NB4 (cell line): ENCODE measurements at places on chromosomes 13 and 19.

DNA sequence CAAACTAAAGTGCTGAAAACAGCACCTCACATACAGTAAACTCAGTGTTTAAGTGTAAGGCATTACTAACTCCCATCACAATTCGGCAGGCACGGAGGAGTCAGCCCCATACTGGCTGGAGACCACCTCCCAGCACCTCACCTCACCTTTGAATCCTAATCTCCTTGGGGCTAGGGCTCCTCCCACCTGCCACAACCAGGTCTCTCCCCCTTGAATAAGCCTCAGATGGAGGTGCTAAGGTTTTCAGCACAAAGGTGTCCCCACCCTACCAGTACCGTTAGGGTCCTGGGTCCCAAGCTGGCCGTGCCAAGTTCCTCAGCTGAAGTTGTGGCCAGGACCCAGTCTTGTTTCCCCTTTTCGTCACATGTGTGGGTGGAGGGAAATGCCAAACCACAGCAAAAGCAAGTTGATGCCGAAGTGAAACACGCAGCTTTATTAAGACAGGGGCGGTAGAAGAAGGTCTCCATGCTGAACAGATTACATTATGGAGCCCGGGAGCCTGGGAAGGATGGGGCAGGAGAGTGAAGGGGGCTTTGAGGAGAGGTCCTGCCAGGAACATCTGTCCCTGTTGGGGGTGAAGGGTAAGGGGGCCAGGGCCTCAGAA lies at the start of gene IGFLR1:
IGFLR1 (minus strand) TSS at position 332 of the 604 bp plus-strand sequence. CDS start 1,272 bp downstream, outside the sequence.
- peak; percentile 81 for DNase-seq

GRCh38 chr19:18009412-18010066 lies 1.6 kb downstream of the ARRDC2 start:
- peak; percentile 44 for DNase-seq

GRCh38 chr13:67619995-67620380 lies 389.9 kb upstream of the PCDH9 start:
- no peak for DNase-seq

GRCh38 chr19:16899566-16900075 lies 10.8 kb downstream of the F2RL3 start:
- DNase-seq, result peak; percentile 78

DNA sequence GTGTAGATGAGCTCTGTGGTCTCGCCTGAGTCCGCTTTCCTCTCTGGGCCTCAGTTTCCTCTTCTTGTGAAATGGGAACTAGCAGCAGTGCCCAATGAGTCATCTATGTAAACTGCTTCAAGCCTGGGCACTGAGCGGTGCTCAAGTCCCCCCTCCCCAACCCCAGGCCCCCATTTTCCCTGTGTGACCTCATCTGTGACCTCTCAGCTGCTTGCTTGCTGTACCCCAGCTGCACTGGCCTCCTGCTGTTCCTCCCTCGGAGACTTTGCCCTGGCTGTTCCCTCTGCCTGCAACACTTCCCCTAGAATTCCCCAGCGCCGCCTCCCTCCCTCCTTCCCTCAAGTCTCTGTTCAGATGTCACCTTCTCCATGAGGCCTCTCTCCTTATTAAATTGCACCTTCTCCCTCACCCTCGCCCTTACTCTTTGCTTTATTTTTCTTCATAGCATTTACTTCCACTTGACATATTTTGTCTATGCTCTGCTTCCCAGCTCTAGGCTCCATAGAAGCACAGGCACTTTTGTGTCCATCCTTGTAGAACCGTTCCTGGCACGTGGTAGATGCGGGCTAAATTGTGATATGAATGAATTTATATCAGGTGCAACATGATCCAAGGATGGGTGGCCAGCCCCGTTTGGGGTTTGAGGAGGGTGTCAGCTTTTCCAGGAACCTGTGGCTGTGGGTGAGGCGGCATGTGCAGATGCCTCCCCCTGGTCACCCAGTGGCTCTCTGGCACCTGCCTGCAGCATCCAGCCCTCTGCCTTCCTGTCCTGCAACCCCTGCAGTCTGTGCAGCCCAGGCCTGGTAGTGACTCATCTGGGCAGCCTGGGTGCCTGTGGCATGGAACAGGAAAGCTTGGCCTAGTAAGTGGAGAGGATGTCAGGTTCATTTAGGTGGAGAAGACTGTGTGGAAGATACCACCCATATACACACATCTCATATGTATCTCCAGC lies 26.3 kb downstream of the SIPA1L3 start:
- peak; percentile 71 for DNase-seq

DNA sequence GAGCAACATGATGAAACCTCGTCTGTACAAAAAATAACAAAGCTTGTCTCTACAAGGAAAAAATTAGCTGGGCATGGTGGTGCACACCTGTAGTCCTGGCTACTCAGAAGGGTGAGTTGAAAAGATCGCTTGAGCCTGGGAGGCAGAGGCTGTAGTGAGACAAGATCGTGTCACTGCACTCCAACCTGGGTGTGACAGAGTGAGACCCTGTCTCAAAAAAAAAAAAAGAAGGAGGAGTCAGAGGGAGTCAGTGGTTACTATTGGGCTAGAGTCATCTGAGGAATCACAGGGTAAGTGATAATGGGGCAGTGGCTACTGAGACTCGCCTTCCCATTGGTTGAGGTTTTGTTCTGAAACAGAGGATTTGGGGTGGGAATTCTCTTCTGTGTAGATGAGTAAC lies 1.9 kb upstream of the GPI start:
- DNase-seq, result no peak

DNA sequence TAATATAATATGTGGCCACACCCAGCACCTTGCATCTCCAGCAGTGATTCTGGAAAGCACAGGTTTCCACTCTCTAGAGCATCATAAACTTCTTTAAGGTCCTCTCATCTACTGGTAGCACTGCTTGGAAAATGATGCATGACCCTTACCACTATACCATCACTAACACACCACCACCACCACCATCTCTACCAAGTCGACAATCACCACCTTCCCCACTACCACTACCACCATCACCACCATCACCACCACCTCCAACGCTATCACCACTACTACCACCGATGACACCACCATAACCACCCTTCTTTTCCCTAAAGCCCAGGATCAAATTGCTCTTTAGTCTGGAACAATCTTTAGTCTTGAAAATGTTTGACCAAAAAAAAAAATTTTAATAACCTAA lies 390.4 kb downstream of the SUCLA2 start:
- no peak for DNase-seq

DNA sequence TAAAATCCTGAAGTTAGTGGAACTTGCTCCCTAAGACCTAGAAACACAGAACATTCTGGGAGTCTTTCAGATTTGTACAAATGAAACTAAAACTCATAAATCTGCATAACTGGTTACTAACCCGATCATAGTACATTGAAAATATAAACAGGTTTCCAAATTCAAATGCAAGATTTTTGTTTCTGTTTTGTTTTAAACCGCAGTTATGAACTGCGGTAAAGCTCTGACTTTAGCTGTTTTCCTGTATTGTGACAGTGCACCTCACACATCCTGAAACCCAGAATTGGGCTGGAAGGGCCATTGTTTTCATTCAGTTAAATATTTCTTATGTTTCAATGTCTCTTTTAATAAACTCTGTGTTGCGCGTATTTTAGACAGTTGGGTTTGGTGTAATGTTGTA lies 204.7 kb downstream of the SHISA2 start:
- peak; percentile 51 for DNase-seq

DNA sequence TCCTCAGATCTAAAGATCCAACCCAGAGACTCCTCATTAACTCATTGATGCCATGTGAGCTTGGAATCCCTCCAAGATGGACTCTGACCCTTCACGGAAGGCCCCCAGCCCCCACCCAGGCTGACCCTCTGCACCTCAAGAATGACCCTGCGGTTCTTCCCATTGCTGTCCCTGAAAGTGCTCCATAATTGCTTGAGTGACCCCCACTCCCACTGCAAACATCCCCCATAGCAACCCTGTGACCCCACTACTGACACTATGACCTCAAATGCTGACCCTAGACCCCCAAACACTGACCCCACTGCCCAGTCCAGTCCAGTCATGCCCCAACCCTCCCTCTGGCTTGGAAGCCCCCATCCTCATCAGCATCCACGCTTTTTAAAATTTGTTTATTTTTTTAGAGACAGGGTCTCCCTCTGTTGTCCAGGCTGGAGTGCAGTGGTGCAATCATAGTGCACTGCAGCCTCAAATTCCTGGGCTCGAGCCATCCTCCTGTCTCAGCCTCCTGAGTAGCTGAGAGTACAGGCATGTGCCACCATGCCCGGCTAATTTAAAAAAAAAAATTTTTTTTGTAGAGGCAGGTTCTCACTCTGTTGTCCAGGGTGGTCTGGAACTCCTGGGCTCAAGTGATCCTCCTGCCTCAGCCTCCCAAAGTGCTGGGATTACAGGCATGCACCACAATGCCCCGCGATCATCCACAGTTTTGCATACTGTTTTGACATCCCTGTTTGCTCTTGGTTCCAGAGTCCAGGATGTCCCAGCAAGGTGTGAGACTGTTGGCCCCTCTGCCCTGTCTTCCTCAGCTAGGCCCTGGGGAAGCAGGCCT lies 855 bp downstream of the LYL1 start:
- no peak for DNase-seq

- no peak for DNase-seq
Measured at GRCh38 chr13:78660495-78660857, 1.5 kb upstream of the OBI1 start.

GRCh38 chr13:42885325-42885724 lies 103.9 kb downstream of the FAM216B start:
- DNase-seq, result no peak

- DNase-seq, result peak; percentile 100
Measured at GRCh38 chr19:47243776-47244547, 12.4 kb upstream of the CCDC9 start.

GRCh38 chr19:30476997-30477396 lies 104.8 kb downstream of the ZNF536 start:
- DNase-seq, result no peak

DNA sequence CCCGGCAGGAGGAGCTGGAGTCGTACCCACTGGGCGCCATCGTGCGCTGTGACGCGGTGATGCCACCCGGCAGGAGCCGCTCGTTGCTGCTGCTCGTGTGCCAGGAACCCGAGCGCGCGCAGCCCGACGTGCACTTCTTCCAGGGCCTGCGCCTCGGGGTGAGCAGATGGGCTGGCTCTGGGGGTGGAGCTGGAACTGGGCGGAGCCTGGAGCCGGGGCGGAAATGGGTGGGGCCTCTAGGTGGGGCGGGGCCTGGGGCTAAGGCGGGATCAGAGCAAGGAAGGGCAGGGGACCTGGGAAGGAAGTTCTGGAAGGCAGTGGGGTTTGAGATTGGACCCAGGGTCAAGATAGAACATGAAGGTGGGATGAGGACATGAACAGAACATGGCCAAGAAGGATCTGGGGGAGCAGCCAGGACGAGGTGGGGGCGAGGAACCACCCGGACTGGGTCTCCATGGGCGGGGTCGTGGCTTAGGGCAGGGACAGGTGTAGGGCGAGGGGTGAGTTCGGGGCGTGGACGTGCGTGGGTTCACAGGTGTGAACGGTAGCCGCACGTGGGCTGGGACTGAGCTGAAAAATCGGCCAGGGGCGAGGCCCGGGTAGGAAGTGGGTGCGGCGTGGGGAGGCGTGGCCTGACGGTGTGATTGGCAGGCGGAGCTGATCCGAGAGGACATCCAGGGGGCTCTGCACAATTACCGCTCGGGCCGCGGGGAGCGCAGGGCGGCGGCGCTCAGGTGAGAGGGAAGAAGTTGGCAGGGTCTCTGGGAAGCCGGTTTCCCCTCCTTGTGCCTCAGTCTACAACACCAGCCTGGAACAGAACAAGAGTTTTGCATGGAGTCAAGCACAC lies 4.7 kb downstream of the EPS8L1 start:
- DNase-seq, result peak; percentile 81

DNA sequence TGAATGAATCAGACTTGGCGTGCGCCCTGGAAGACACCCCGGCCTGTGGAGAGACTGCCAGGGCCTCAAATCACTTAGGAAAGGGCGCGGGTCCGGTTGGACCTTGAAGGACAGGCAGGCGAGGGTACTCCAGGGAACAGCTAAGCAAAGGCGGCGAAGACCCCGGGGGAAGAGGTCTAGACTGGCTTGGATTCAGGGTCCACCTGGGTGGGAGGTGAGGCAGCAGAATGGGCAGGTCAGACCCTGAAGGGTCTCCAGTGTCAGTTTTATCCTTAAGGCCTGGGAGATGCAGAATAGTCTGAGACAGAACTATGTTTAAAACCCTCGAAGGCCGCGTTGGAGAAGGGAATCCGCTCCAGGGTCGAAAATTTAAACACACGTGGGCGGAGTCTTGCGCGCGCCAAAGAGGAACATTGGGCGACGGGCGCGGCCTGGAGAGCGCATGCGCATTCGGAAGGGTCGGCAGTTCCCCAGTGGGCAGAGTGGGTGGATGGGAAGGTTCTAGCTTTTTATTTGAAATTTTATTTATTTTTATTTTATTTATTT lies 567 bp upstream of the SMG9 start:
- DNase-seq, result peak; percentile 81

DNA sequence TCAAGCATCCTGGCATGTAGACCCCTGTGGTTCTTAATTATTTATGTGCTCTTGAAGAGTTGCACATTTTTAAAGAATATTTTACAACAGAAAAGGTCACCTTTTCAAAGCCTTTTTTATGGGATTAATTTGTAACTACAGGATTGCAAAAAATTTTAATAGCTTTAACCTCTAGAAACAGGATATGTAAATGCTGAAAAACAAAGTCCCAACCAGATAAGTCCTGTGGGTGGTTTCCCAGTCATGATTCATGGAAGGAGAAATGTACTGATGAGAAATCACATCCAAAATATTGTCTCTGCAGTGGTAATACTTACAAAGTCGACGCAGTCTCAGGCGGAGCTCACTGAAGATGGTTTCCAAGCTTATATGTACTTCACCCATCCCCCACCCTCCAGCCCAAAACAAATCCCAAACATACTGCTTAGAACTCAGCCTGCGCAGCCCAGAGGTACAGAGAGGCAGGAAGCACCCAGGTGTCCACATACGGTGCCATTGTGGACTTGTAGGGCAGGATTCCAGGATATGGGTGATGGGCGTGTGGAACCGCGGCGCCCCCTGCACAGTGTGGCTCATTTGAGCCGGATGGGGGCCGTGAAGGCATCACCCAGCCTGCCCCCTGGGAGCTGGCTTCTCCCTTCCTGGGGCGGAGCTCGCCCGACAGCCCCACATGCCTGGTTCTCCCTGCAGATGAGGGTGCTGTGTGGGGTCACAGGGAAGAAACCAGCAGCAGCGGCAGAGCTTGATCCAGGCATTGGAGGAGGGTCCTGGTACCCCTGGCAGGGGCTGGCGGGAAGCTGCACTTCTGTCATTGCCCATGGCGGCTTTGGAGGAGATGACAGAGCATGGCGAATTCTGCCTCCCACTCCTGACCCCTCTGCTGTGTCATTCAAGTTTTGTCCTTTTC lies 101.2 kb downstream of the ATP11A start:
- no peak for DNase-seq

GRCh38 chr19:49988433-49988832 lies 27.5 kb upstream of the SIGLEC11 start:
- DNase-seq, result no peak

GRCh38 chr19:44817725-44818465 lies 9.0 kb downstream of the BCAM start:
- no peak for DNase-seq
